ENCODE measurements at places on chromosomes 5 and 9. TPM values are rescaled to one million over a fixed set of nuclear protein-coding genes. Genes with fewer than 3 reads are reported as not detected.

Gene SPATA31E1
- not detected for total RNA-seq

Gene AMBP
- not detected for total RNA-seq

Gene XRCC4
- 11.8 TPM for total RNA-seq

Gene PCDHAC2
- 0.19 TPM for total RNA-seq

Gene LCN15
- total RNA-seq = not detected

Gene GFPT2
- total RNA-seq = 47.6 TPM

Gene C1QTNF2
- total RNA-seq = 0.28 TPM

Gene CXCL14
- under 0.01 TPM for total RNA-seq
